ENCODE measurements at places on chromosomes 12 and 14.

DNA sequence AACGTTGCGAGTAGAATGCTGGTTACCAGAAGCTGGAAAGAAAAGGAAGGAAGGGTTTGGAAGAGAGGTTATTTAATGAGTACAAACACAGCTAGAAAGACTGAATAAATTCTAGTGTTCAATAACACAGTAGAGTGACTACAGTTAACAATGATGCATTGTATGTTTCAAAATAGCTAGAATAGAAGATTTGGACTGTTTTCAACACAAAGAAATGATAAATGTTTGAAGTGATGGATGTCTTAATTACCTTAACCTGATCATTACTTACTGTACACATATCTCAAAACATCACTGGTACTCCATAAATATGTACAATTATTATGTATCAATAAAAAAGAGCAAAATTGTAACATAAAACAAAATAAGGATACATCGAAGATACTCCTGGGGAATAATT lies 1221.8 kb upstream of the SEL1L start:
- DNase-seq: no peak

DNA sequence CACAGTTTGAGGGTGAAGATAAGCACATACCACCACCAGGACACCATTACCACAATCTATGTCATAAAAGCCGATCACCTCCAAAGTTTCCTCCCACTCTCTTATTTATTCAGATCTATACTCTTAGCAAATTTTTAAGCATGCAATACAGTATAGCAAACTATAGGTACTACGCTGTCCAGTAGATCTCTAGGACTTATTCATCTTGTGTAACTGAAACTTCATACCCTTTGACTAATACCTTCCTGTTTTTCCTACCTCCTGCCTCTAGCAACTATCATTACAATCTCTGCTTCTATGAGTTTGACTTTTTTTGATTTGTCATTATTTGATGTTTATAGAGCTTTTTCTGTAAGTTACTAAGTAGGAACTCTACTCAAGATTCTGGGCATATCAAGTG lies 84.5 kb upstream of the MANSC4 start:
- no peak for DNase-seq

- DNase-seq: no peak
Measured at GRCh38 chr12:76152181-76152807, 67.8 kb upstream of the NAP1L1 start.

DNA sequence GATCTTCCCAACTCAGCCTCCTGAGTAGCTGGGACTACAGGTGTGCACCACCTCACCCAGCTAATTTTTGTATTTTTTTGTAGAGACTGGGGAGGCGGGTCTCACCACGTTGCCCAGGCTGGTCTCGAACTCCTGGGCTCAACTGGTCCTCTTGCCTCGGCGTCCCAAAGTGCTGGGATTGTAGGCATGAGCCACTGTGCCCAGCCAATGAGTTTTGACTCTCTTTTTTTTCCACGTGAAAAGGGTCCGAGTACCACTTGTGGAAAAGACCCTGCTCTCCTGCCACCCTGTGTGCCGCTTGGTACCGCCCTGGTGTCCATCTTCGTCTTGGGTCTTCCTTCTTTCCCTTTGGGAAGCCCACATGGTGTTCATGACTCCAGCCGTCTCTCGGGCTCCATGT lies 17.6 kb downstream of the TEDC1 start:
- DNase-seq: no peak

- no peak for DNase-seq
Measured at GRCh38 chr14:77086951-77087350, 11.1 kb upstream of the CIPC start.

GRCh38 chr14:81062816-81063215 lies 107.4 kb downstream of the TSHR start:
- no peak for DNase-seq

DNA sequence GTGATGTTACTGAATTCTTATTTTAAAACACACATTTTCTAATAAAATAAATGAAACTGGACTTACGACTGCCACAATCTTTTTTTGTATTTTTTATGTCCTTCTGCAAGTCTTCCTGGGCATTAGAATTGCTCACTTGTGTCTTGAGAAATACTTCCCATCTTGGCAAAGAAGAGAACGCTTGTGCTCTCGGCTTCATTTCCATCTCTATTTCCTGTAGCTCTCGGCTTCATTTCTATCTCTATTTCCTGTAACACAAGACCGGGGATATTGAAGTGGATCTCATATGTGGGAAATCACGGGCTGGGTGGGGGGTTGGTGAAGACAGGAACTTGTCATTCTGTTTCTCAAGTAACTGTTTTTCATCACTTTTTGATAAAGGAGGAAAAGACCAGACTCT lies 77.9 kb downstream of the EP400 start:
- no peak for DNase-seq

DNA sequence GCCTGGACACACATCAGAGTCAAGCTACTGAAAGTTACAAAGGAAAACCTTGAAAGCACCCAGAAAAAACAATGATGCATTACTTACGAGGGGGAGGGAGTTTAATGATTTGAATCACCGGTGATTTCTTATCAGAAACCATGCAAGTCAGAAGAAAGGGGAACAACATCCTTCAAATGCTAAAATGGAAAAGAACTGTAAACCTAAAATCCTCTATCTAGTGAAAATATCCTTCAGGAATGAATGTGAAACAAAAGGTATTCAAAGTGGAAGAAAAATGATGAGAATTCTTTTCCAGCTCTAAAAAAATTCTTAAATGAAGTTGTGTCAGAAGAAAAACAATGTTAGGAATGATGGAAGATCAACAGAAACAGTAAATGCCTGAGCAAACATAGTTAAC lies 16.8 kb downstream of the SCAF11 start:
- no peak for DNase-seq

DNA sequence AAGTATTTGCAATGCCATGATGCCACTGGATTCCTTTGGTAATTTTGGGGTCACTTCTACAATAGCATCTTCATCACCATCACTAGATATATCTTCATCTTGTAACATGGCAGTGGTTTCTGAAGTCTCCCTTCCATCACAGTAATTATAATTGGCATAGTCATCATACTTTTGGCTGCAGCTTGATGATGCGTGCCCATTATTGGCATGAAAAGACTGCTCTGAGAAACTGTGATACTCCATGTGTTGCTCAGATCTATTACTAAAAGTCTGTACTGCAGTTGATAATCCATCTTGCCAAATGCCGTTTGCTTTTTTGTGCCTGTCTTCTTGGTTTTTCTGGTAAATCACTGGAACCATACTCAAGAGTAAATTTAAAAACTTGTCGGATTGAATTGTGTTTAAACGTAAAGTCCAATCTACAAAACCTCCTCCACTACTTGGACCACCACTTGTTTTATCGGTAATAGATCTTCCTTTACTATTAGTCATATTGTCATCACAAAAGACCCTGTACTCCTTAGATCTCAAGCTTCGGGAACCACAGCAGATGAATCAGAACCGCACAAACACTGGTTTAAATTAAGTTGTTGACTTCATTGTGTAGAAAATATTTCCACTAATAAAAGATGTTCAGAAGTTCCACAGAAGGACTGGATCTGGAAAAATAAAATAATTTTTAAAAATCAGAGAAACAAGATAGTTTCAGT lies 29.9 kb downstream of the SLC41A2 start:
- no peak for DNase-seq

- DNase-seq: no peak
Measured at GRCh38 chr12:55188573-55188972, 32.3 kb upstream of the OR10A7 start.
